ENCODE measurements at places on chromosomes 7 and 10. TPM values are rescaled to one million over a fixed set of nuclear protein-coding genes. Genes with fewer than 3 reads are reported as not detected.

KLF14 gene
- 3.0 TPM for total RNA-seq

DNA sequence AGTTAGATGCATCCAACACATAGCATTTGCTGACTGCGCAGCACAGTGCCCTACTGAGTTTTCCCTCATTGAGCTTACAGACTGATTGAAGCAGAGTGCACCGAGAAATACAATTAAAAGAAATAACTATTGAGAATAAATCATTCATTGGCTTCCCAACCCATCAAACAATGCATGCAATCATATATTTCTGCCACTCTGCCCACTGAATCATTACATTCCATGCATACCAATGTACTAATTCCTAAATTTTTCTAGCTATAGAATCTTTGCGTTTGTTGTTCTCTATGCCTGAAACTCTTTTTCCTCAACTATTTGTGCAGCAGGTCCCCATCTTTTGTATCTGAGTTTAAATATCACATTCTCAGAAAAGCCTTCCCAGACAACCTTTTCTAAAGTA lies 783.8 kb downstream of the SORCS1 start:
- H3K4me3 ChIP-seq: no peak overlapping the region
- H3K36me3 ChIP-seq: no peaks in the 10 kb centered on the region
- no peak for DNase-seq
- no peaks in the 10 kb centered on the region for H3K4me1 ChIP-seq
- no peak overlapping the region for H3K27ac ChIP-seq

DNA sequence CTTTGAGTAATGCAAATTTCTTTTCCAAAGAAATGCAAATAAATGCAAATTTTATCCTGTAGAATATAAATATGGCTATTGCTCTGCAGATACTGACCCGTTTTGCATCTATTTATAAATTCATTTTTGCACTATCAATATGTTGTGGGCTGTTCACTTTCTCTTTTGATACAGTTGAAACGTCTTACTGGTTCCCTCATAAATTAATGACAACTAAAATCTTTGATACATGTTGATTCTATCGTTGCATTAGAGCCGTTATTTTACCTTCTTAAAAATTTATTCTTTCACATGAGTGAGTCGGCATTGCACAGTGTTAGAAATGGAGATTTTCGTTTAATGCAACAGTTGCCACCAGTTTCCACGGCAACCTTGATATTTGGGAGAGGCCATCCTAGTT lies 689.3 kb upstream of the FOXK1 start:
- H3K27me3 ChIP-seq: no peaks in the 10 kb centered on the region
- H3K4me1 ChIP-seq: no peaks in the 10 kb centered on the region
- DNase-seq: no peak
- no peak overlapping the region for H3K4me3 ChIP-seq
- no peak overlapping the region for H3K27ac ChIP-seq

DNA sequence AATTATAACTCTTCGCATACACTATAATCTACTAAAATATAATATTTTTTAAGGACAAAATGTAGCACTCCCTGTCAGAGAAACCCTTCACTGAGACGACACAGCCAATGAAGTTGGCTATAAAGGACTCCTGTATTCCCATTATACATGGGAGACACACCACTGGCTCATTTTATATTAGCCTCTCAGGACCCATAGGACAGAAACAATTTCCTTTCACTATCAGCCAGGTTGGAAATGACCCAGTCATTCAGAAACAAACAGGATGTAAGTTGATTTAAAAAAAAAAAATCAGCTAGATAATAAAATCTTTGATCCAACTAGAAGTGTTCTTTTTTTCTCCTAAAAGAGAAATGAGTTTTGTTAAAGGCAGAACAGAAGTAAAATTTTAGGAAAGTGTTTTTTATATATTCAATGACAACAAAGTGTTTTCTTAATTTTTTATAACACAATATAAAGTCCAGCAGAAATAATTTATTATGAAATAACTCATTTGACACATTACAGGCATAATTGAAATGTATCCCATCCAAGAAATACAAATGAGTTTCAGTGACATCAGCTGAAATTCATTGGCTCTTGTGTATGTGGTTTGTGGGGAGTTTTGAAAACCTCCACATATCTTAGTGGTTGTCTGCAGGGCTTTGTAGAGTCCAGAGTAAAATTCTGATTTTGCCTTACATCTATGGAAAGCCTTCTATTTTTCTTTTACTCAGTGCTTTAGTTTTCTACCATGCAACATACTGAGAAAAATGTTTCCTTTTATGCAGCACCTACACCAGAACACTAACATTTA lies 64.1 kb downstream of the CTTNBP2 start:
- no peak overlapping the region for H3K4me3 ChIP-seq
- H3K27ac ChIP-seq: no peak overlapping the region
- no peaks in the 10 kb centered on the region for H3K4me1 ChIP-seq

DNA sequence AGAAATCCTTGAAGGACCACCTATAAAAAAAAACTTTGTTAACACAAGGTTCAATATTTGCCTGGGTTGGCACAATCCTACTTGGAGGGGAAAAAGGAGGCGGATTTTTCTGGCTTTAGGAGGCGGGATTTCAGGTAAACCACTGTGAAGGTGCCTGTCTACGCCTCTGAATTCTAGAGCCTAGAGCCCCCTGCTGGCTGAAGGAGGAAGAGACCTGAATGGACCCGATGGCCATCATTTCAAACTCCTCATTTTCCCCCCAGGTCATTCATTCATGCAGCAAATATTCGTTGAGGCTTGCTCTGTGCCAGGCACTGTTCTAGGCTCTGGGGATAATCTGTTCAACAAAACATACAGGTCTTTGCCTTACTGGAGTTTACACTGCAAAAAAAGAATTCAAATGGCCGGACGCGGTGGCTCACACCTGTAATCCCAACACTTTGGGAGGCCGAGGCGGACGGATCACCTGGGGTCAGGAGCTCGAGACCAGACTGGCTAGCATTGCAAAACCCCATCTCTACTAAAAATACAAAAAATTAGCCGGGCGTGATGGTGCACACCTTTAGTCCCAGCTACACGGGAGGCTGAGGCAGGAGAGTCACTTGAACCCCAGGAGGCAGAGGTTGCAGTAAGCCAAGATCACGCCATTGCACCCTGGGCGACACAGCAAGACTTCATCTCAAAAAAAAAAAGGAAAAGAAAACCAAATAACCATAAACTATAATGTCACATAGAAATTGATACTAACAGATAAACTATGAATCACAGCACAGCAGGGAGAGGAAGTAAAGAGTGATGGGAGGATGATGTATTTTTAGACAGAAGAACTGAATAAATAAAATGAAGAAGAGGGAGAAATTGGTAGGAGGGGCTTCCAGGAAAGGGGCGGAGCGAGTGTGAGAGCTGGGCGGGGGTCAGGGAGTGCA lies 90.1 kb upstream of the NFE2L3 start:
- H3K27ac ChIP-seq: no peak overlapping the region
- DNase-seq: peak; percentile 84
- peaks cover 8% of the 10 kb centered on the region for H3K27me3 ChIP-seq
- no peaks in the 10 kb centered on the region for H3K36me3 ChIP-seq
- H3K4me3 ChIP-seq: no peak overlapping the region

GRCh38 chr7:94146408-94146807 lies 142.3 kb upstream of the BET1 start:
- H3K27ac ChIP-seq: no peak overlapping the region
- H3K27me3 ChIP-seq: no peaks in the 10 kb centered on the region
- no peak overlapping the region for H3K4me3 ChIP-seq
- no peaks in the 10 kb centered on the region for H3K4me1 ChIP-seq
- DNase-seq: no peak

GRCh38 chr10:114534571-114534981 lies 123.5 kb downstream of the ABLIM1 start:
- no peaks in the 10 kb centered on the region for H3K36me3 ChIP-seq
- no peaks in the 10 kb centered on the region for H3K27me3 ChIP-seq

DNA sequence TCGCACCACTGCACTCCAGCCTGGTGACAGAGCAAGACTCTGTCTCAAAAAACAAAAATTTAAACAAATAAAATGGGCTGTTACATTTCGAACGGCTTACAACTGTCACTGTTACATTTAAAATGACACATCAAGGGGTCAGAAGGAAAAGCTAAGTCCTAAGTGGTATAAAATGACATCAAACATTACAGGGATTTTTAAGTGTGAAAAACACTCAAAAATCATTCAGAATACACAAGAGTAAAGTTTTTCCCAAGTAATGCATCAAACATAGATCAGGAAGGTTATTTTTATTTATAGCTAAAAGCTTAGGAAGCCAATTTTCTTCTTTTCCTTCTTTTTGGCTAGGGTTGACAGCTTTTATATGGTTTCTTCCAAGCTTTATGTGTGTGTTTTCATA lies 39.0 kb downstream of the CCDC3 start:
- H3K36me3 ChIP-seq: no peaks in the 10 kb centered on the region
- H3K27ac ChIP-seq: no peak overlapping the region
- DNase-seq: no peak
- H3K4me1 ChIP-seq: peaks cover 14% of the 10 kb centered on the region
- no peak overlapping the region for H3K4me3 ChIP-seq
- H3K27me3 ChIP-seq: no peaks in the 10 kb centered on the region

- H3K36me3 ChIP-seq: no peaks in the 10 kb centered on the region
- H3K4me1 ChIP-seq: no peaks in the 10 kb centered on the region
- no peak overlapping the region for H3K4me3 ChIP-seq
- no peaks in the 10 kb centered on the region for H3K27me3 ChIP-seq
- no peak overlapping the region for H3K27ac ChIP-seq
Observed at GRCh38 chr10:118865998-118866693, 111.4 kb upstream of the CACUL1 start.

DNA sequence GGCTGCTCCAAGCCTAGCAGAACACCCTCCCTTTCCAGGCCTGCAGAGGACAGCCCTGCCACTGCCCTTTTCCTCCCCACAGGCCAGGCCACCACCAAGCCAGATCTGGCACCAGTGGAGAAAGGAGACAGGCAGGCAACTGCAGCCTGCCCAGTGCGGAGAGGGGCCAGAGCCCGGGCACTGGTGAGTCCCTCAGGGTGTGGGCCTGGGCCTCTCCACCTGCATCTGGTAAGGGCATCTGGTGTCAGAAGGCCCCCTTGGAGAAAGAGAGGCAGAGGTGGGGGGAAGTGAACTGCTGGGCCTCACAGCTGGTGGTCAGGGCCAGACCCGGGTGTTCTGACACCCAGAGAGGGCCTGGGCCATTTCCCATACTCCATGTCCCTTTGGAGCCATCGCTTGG lies 27.9 kb downstream of the ZNF783 start:
- peaks cover 8% of the 10 kb centered on the region for H3K4me1 ChIP-seq
- no peaks in the 10 kb centered on the region for H3K36me3 ChIP-seq
- no peak overlapping the region for H3K27ac ChIP-seq
- H3K4me3 ChIP-seq: no peak overlapping the region
- H3K27me3 ChIP-seq: no peaks in the 10 kb centered on the region

DNA sequence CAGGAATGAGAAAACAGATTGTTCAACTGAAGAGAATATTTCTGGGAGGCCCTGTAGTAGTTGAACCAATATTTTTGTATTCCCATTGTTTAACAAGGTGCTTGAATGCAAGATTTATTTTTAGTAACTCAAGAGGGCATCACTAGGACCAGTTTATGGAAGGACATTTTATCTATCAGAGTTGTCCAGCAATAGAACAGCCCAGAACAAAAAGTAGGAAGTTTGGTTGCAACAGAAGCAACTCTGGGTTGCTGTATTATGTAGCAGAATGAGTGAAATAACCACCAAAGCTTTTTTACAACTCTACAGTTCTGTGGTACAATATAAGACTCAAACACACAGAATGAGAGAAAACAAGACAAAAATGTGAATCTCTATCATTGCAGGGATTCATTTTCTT lies 34.7 kb downstream of the CPED1 start:
- DNase-seq: no peak
- H3K4me1 ChIP-seq: peaks cover 55% of the 10 kb centered on the region
- no peaks in the 10 kb centered on the region for H3K27me3 ChIP-seq
- peak overlapping the region; percentile 70 for H3K27ac ChIP-seq
- no peaks in the 10 kb centered on the region for H3K36me3 ChIP-seq
- H3K4me3 ChIP-seq: no peak overlapping the region

DNA sequence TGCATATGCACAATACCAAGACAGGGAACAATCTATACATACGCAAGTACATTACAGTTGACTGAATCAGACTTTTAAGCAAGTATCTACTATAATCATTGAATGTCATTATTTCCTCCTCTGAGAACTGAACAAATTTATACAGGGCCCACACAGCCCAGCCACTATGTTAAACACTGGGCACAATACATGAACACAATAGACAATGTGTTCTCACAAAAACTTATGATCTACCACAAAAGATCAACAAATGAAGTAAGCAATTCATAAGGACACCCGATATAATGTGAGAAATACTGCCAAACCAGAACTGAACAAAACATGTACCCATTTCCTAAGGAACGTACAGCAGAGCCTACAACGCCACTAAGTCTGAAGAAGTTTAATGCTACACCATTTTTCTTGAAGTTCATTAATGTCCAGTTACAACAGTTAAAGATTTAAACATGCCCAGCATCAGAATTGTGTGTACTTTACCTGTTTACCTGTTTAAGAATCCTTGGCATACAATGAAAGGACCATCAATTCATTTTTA lies 31.5 kb downstream of the SHTN1 start:
- DNase-seq: no peak
- H3K27me3 ChIP-seq: no peaks in the 10 kb centered on the region
- H3K4me1 ChIP-seq: no peaks in the 10 kb centered on the region
- H3K36me3 ChIP-seq: no peaks in the 10 kb centered on the region

- H3K4me1 ChIP-seq: peaks cover 2% of the 10 kb centered on the region
- no peaks in the 10 kb centered on the region for H3K27me3 ChIP-seq
- no peak overlapping the region for H3K4me3 ChIP-seq
- no peak for DNase-seq
- H3K27ac ChIP-seq: no peak overlapping the region
Observed at GRCh38 chr7:2409745-2410414, 6.5 kb downstream of the CHST12 start.

- no peak overlapping the region for H3K27ac ChIP-seq
- H3K36me3 ChIP-seq: no peaks in the 10 kb centered on the region
- no peaks in the 10 kb centered on the region for H3K4me1 ChIP-seq
- H3K4me3 ChIP-seq: no peak overlapping the region
Observed at GRCh38 chr7:107879400-107880035, 11.5 kb upstream of the DLD start.

DNA sequence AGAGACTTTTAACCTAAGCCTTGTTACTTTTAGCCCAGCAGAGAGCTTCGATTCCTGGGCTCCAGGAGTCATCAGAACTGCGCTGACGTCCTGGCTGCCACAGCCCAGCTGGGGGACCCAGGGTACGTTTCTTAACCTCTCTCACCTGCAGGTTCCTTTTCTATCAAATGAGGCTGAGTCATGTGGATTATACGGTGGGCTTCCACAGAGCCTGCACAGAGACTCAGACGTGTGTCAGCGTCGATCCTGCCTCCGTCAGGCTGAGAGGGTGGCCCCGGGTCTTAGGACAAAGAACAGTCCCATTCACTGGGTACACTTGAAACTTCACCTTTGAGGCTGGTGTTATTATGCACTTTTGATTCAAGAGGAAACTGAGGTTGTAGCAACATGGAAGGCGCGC lies 100.7 kb upstream of the FGFR2 start:
- no peak for DNase-seq
- H3K4me3 ChIP-seq: no peak overlapping the region
- peaks cover 4% of the 10 kb centered on the region for H3K27me3 ChIP-seq
- no peak overlapping the region for H3K27ac ChIP-seq
